ENCODE measurements at places on chromosomes 7 and 10.
A peak's percentile ranks its signal among the peaks of the same experiment; 100 is the strongest.

GRCh38 chr10:110495731-110496552 lies 1.8 kb upstream of the DUSP5 start:
- DNase-seq, result peak; percentile 79

GRCh38 chr10:118753331-118754228 lies 1.2 kb downstream of the CACUL1 start:
- no peak for DNase-seq

- DNase-seq, result peak; percentile 58
Measured at GRCh38 chr10:110279407-110279986, 25.2 kb downstream of the SMNDC1 start.

GRCh38 chr10:128286141-128286761 lies 160.0 kb upstream of the MKI67 start:
- DNase-seq, result no peak

- no peak for DNase-seq
Measured at GRCh38 chr7:117458977-117459583, 20.7 kb upstream of the CFTR start.

DNA sequence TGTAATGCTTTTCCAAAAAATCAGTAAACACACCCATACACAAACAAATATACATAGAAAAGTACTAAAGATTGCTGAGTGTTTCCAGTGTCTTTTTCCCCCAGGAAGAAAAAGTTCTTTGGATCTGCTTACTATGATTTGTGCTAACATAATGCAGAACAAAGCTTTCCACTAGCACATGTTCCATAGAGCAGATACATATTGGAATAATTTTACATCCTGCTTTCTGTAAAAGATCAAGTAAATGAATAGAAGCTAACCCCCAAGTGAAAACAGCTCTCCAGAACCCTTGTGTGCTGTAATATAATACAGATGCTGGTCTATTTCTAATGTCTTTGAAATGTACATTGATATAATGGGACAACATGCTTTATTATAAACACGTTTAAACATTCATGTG lies 125.5 kb downstream of the PON1 start:
- no peak for DNase-seq

GRCh38 chr7:75623390-75624133 lies 115.2 kb downstream of the HIP1 start:
- DNase-seq, result no peak

DNA sequence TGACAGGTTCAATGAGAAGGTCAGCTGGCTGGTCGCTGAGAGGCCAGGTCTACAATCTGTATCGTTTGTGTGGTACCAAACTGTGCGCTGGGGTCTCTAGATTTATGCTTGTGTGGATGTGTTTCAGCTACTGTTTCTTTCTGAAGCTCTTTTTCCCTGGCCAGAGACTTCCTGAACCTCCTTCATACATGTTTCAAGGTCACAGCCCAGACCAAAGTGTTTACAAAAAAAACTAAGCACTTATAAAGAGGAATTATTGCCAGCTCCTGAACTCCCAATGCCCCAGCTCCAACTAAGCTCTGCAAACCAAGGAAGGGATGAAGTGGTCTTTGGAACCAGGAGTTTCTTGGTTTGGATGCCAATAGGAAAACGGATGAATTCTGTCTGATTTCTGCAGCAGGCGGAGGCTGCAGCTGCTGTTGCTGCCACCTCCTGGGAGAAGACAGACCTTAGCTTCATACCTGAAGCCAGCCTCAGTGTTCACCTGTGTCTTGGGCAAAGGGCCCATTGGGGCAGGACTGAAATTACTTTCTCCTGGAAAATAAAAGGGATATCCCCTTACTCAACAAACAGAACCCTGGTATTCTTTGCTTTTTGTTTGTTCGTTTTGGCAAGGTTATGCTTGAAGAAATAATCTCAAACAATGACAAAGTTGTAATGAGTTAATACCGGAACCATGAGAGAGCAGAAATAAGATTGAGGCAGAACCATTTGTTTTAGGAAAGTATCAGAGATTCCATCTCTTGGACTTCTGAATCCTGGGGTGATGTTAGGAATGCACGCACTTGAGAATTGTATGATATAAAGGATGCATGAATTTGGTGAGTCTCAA lies 24.6 kb upstream of the MKLN1 start:
- peak; percentile 24 for DNase-seq

- DNase-seq, result no peak
Measured at GRCh38 chr10:128298587-128298986, 172.4 kb upstream of the MKI67 start.

DNA sequence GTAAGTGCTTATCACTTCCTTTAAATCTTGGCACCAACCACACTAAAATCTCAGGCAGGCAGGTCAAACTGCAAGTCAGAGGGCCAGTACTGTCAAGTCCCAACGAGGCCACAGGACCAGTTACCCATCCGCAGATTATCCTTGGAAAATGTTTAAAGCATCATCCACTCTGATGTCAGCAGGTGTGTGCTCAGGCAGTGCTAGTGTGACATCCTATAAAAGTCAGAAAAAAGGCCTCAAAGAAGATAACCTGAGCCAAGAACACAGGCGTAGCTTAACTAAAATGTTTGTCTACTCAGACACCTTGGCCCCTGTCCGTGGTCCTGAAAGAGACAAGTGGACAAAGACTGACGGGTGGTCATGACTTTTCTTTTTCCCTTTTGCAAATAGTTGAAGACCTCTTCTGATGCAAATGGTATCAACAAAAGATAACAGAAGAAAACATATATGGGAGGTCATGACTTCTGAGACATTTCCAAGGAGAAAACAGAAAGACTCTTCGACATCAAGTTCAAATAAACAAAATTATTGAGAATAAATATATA lies 309.3 kb downstream of the KCNMA1 start:
- no peak for DNase-seq

DNA sequence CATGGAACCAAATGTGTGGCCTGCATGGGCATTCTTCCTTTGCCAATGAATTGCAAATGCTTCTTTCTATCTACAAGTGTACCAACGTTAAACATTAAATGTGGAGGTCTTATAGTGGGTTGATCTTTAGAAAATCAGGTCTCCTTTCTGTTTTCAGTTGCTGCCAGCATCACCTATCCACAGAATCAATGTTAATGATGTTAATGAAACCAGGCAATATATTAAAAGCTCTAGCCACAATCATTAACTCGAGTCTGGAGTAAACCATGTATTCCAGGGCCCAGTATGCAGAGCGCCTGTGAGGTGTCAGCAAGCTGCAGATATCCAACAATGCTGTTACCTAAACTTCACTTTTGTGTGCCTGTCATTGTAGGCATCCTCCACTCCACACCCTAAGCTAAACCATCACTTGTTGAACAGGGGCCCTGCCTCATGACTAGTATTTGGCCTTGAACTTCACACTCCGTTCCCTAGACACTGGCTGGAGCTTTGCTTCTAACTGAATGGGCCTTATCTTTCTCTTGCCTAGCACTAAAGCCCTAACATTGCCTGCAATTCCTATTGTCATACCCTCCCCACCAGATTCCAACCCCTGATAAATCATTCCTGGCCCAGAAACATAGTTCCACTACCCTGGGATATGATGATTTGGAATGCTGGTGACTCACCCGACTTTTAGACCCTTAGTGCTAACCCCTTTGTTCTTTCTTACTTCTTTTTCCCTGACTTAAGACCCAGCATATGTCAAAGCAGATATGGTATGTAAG lies 24.3 kb upstream of the ITGB8 start:
- DNase-seq, result no peak

DNA sequence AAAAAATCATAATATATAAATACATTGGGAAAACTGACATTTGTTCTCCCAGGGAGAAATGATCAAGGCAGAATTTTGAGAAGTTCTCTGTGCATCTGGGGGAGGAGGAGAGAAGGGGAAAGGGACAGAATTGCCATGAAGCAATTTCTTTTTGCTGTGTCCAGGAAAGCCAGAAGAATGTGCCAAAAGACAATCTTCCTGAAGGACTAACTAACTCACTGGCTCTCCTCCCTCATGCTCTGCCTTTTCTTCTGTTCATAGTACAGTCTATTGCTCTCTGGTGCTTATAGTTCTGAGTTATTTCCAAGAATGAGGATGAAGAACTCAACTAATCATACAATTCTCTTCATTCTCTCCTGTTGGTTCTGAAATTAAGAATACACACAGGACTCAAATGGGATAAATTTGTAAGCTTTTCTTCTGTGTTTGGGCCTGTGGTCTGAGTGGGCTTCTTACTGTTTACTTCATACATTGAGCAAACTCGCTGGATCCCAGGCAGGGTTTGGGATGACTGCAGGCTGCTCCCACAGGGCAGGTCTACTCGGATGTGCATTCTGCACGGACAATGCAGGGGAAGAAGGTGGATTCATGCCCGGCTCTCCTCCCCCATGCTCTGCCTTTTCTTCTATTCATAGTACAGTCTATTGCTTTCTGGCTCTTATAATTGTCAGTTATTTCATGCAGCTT lies 22.2 kb upstream of the FAM171A1 start:
- DNase-seq, result no peak

GRCh38 chr10:37868796-37869195 lies 11.4 kb upstream of the ZNF248 start:
- no peak for DNase-seq

- no peak for DNase-seq
Measured at GRCh38 chr10:16341637-16342036, 95.2 kb upstream of the PTER start.

- DNase-seq, result no peak
Measured at GRCh38 chr7:28778786-28779185, 179.3 kb downstream of the TRIL start.

- DNase-seq, result no peak
Measured at GRCh38 chr10:63057509-63057908, 75.6 kb upstream of the NRBF2 start.

DNA sequence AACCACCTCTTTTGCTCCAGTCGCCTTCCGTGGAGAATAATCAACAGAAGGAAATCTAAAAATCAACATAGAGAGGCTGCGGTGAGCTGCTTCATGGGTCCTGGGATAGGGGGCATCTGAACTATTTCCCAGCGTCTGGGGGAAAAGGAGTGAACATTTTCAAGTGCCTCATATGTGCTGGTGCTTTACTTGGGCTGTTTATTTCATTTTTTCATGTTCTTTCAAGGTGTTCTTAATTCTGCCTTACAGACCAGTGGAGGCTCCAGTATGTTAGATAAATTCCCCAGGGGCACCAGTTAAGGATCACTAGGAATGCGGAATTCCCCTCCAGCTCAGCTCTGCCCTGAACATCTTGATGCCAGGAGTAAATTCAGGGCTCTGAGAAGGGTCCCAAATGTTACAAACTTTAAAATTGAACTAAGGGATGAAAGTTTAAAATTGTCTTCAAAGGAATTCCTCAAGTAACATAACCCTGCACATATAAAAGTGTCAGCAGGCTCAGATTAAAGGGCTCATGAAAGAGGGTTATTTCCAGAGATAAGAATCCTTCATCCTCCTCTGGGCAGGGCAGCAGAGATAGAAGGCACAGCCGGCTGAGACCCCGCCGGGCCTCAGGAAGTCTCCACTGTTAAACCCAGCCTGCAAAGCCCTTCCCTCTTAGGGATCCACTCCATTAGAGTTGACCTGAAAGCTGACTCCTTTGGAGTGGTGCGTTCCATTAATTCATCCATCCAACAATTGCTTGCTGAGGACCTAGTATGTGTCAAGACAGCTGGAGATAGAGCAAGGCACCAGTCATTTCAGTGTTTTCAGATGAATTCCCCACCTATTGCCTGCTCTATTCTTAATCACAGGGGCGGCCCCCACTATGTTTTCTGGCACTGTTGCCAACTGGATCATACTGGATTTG lies 345.8 kb downstream of the KCNMA1 start:
- DNase-seq, result no peak

DNA sequence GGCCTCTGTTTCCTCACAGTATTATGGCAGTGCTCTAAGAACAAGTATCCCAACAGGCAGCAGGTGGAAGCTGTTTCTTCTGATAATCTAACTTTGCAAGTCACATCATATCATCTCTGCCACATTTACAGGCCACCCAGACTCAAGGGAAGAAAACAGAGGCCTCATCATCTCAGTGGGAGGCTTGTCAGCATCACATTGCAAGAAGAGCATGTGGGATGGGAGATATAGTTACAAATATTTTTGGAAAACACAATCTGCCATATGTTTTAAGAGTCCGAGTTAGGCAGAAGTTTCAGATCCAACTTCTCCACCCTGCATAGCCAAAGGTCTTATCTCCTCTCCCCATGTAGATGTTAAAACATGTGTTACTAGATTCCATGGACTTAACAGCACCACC lies 130.4 kb upstream of the PDE1C start:
- no peak for DNase-seq

- no peak for DNase-seq
Measured at GRCh38 chr10:50456719-50457118, 167.0 kb downstream of the SGMS1 start.

DNA sequence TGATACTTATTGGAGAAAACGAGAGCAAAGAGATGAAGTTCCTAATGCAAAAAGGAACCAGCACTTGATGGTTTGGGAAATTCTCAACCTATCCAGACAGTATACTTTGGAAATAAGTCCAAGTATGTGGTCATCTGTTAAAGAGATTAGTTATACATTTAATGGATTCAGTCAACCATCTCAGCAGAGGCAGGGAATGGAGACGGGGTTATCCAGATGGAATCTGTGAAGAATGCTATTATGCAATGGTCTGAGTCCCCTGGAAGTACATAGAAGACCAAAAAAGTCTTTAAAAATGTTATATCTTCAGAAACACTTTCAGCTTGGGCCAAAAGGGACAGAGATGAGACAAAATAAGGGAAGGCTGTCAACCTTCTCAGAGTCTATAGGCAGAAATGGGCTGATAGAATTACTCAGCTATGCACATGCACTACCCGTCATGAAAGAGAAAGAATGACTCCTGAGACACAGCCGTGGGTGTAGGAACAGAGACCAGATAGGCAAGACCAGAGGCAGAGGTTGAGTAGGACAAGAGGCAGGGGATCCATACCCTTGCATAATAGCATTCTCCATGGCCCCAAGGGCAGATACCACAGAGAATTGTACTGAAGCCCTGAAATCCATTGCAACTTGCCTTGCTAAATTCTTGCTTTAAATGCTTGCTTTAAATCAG lies 738.8 kb upstream of the POT1 start:
- DNase-seq, result no peak

DNA sequence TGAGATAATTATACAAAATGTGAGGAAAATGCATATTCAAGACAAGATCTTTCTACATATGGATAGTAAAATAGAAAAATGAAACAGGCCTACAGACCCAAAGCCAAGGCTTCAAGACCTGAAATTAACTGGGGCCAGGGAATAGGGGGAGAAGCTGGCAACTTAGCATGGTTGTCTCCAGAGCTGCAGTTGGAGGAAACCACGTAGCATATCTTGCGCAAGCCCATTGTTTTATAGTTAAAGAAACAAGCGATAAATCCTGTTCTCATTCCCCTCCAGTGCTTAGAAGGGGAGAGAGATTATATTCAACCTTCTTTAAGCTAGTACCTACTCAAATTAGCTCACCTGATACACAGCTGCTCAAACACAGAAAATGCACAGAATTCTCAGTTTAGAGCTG lies 197.1 kb downstream of the SORCS1 start:
- no peak for DNase-seq

GRCh38 chr10:10211409-10211808 lies 806.3 kb upstream of the CELF2 start:
- no peak for DNase-seq

DNA sequence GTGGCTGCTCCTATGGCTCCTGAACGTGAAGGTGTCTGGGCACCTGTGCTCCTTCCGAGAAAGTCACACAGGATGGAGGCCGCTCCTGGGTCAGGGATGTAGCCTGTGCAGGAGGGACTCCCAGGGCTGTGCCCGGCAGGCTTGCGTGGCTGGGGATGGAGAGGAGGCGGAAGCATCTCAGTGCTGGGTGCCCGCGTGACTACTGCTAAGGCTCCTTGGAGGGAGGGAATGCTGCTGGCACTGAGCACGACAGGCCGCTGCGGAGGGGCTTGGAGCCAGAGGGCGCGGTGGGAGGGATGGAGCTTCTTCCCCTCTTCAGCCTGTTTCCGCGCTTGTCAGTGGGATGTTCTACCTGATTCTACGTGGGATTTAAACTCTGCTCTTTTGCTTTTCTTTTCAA lies 35.0 kb downstream of the ADCY1 start:
- no peak for DNase-seq

All from CD4-positive, alpha-beta memory T cell (primary cell).